ENCODE measurements at places on chromosomes 5 and 9. TPM values are rescaled to one million over a fixed set of nuclear protein-coding genes. Genes with fewer than 3 reads are reported as not detected.

Gene UGT3A1
- not detected for total RNA-seq

Gene ANXA2R
- 1.3 TPM for total RNA-seq

Gene ACER2
- 11.9 TPM for total RNA-seq

DNA sequence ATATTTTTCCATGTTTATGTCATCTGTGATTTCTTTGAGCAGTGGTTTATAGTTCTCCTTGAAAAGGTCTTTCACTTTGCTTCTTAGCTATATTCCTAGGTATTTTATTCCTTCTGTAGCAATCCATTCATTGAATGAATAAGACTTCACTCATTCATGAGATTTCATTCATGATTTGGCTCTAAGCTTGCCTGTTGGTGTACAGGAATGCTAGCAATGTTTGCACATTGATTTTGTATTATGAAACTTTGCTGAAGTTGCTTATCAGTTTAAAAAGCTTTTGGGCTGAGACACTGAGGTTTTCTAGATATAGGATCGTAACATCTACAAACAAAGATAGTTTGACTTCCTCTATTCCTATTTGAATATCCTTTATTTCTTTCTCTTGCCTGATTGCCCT lies 15.9 kb downstream of the RLN2 start:
- H3K4me3 ChIP-seq: no peak overlapping the region
- DNase-seq: no peak
- no peak overlapping the region for H3K27ac ChIP-seq
- no peaks in the 10 kb centered on the region for H3K36me3 ChIP-seq
- no peaks in the 10 kb centered on the region for H3K4me1 ChIP-seq
- H3K27me3 ChIP-seq: no peaks in the 10 kb centered on the region

DNA sequence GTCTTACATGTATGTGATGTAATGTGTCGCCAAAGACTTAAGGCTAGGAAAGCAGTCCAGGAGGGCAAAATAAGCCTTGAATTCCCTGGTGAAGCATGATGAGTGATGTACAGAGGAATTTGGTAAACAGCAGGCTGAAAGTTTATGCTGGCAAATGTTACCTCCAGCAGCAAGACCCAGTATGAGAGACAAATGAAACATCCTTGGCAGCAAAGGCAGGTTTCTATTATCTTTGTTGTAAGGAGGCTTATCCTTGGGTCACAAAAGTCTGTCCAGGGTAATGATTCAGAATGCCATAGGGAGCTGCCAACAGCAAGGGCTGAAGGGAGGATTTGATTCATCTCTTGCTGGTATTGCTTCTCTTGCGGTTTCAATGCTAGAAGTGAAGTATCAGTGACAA lies 75.9 kb upstream of the HTR4 start:
- H3K27ac ChIP-seq: no peak overlapping the region
- H3K4me3 ChIP-seq: no peak overlapping the region
- H3K36me3 ChIP-seq: no peaks in the 10 kb centered on the region
- no peak for DNase-seq
- H3K27me3 ChIP-seq: no peaks in the 10 kb centered on the region
- H3K4me1 ChIP-seq: no peaks in the 10 kb centered on the region

DNA sequence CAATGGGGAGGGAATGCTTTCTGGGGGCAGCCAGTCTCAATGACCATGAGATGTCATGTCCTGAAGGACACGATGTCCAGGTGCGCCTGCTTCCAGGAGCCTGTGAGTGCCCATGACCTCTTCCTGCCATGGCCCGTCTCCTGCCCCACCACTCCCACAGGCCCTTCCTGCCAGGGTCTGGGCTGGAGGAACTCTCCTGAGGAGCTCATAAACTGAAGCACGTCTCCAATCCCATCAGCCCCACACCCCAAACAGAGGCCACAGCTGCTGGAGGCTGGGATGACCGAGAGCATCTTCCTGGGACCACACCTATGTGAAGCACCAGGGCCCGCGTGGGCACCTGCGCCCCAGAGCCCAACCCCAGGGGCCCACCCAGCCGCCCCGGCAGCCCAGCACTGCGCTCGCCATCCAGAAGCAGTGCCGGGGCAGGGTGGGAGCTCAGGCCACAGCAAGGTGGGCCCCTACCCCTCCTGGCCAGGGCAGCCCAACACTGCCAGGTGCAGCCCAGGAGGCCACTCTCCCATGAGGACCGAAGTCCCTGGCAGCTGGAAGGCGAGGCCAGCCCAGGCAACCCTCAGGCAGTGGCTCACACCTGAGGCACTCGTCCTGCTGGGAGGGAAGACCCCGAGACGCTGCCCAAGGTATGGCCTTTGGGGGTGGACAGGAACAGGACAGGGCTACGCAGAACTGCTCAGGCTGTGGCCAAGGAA lies 53.9 kb upstream of the UBAC1 start:
- DNase-seq: no peak
- no peaks in the 10 kb centered on the region for H3K27me3 ChIP-seq
- no peaks in the 10 kb centered on the region for H3K4me1 ChIP-seq
- no peak overlapping the region for H3K4me3 ChIP-seq
- no peak overlapping the region for H3K27ac ChIP-seq
- no peaks in the 10 kb centered on the region for H3K36me3 ChIP-seq

GRCh38 chr9:124488641-124489210 lies 18.5 kb downstream of the NR5A1 start:
- no peaks in the 10 kb centered on the region for H3K4me1 ChIP-seq
- H3K4me3 ChIP-seq: no peak overlapping the region
- H3K27ac ChIP-seq: no peak overlapping the region
